ENCODE measurements at places on chromosomes 1 and 21. TPM values are rescaled to one million over a fixed set of nuclear protein-coding genes. Genes with fewer than 3 reads are reported as not detected.

FAM72A gene
- 2.3 TPM for total RNA-seq

LYPLA2 gene
- 25.3 TPM for total RNA-seq

TTLL7 gene
- total RNA-seq, result 7.4 TPM

FAM72D gene
- total RNA-seq, result not detected

CHIT1 gene
- total RNA-seq, result not detected

KLHDC7A gene
- not detected for total RNA-seq

ANGPTL3 gene
- not detected for total RNA-seq

TFF2 gene
- total RNA-seq, result not detected

HTR6 gene
- total RNA-seq, result not detected

C1QC gene
- total RNA-seq, result not detected

C1QA gene
- not detected for total RNA-seq

AGL gene
- 10.4 TPM for total RNA-seq

GBP6 gene
- not detected for total RNA-seq

SPATA17 gene
- total RNA-seq, result 0.37 TPM

RNU1-3 gene
- under 0.01 TPM for total RNA-seq

C1orf94 gene
- not detected for total RNA-seq

UBE2J2 gene
- 37.2 TPM for total RNA-seq

SEC16B gene
- 5.1 TPM for total RNA-seq

CD1E gene
- total RNA-seq, result not detected

TENT5C gene
- total RNA-seq, result 0.62 TPM

SMIM1 gene
- 2.1 TPM for total RNA-seq

VASH2 gene
- total RNA-seq, result 0.54 TPM

TNFSF4 gene
- 2.0 TPM for total RNA-seq

ARHGAP30 gene
- total RNA-seq, result not detected

PER3 gene
- total RNA-seq, result 6.2 TPM

CYP4A11 gene
- not detected for total RNA-seq

TRNP1 gene
- total RNA-seq, result 113 TPM

VWA5B1 gene
- not detected for total RNA-seq

GJB3 gene
- total RNA-seq, result not detected

OR2W3 gene
- total RNA-seq, result not detected

TMEM82 gene
- total RNA-seq, result not detected

MEF2D gene
- 17.8 TPM for total RNA-seq

KCNJ6 gene
- total RNA-seq, result not detected

LHX8 gene
- not detected for total RNA-seq

SAMD13 gene
- 0.50 TPM for total RNA-seq

CELA3B gene
- total RNA-seq, result not detected

ZBTB8B gene
- not detected for total RNA-seq

ZP4 gene
- not detected for total RNA-seq

PSMG1 gene
- total RNA-seq, result 44.6 TPM

C1orf146 gene
- not detected for total RNA-seq

NKAIN1 gene
- 0.50 TPM for total RNA-seq

PSMD4 gene
- 91.2 TPM for total RNA-seq

USH2A gene
- total RNA-seq, result not detected

LAMB3 gene
- total RNA-seq, result 27.6 TPM

ZNF683 gene
- total RNA-seq, result not detected

CRNN gene
- total RNA-seq, result not detected

CHIA gene
- total RNA-seq, result not detected

ADORA1 gene
- 11.3 TPM for total RNA-seq

Measured in cardiac ventricle fibroblast (primary cell).